ENCODE measurements at places on chromosomes 11 and 22.
A peak's percentile ranks its signal among the peaks of the same experiment; 100 is the strongest.

DNA sequence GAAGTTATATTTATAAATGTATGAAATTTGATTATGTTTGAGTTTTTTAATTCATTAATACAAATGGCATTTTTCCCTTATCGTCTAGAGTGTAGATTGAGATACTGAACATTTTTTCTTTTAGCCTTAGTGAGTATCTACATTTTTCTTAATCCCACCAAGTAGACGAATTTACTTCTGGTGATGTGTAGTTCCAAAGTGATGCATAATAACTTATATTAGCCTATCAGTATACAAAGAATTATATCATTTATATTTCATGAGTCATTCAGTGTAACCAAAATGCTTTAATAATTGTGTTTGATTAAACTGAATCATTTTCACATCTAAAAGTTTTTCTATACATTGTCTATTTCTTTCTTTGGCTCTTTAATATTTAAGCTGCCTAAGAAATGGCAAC, 745.6 kb upstream of the LUZP2 start:
- no peak for DNase-seq

DNA sequence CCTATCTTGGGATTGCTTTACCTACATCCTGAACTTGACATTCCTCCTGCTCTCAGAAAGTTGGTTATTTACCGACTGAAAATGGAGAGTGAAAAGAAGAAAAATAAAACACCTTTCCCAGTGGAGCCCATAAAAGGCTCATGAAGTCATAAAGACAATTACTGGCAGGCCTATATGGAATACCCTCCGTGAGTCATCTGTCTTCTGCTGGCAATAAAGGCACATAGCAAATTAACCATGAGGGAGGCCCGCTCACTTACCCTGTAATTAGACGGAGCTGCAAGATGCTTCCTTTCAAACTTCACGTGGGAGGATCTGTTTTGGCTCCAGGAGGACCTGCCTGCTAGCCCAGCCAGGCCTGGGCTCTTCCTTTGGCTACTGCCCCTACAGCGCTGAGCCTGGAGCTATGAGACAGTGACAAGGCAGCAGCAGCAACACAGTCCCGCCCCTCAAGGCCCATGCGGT, 540.4 kb downstream of the BUD13 start:
- peak; percentile 17 for DNase-seq

GRCh38 chr11:46295312-46296058, 18.0 kb downstream of the CREB3L1 start:
- peak; percentile 93 for DNase-seq

- DNase-seq = no peak
These were observed 60.9 kb downstream of the YAP1 start for GRCh38 chr11:102171101-102171500.

GRCh38 chr22:50246242-50247175, 1.7 kb upstream of the TUBGCP6 start:
- DNase-seq = no peak

- no peak for DNase-seq
These were observed 14.9 kb downstream of the TMEM121B start for GRCh38 chr22:17106161-17106784.

GRCh38 chr11:35927682-35928081, 16.2 kb upstream of the LDLRAD3 start:
- DNase-seq = no peak

GRCh38 chr11:44138286-44138685, 42.8 kb downstream of the EXT2 start:
- DNase-seq = no peak

- no peak for DNase-seq
These were observed 186.7 kb downstream of the LUZP2 start for GRCh38 chr11:24683583-24683982.

DNA sequence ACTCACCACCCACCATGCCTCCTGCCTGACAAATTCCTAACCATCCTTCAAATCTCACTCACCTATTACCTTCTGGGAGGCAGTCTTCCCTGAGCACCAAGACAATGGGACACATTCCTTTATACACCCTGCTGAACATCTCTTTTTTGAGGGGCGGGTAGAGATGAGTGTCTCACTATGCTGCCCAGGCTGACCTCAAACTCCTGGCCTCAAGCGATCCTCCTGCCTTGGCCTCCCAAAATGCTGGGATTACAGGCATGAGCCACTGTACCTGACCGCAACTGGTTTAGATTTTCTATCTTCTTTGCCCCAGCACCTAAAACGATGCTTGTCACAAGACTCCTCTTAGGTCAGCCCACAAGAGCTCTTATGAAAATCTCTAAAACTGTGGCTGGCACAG, 7.1 kb downstream of the TIMM10 start:
- no peak for DNase-seq

- DNase-seq = no peak
These were observed 368.3 kb downstream of the SOX6 start for GRCh38 chr11:15988016-15988550.

- no peak for DNase-seq
These were observed 18.7 kb downstream of the ART5 start for GRCh38 chr11:3623121-3623520.

Measured in HEK293T (cell line).